Kidney tubule cell (primary cell): ENCODE measurements at places on chromosomes 4 and X.

DNA sequence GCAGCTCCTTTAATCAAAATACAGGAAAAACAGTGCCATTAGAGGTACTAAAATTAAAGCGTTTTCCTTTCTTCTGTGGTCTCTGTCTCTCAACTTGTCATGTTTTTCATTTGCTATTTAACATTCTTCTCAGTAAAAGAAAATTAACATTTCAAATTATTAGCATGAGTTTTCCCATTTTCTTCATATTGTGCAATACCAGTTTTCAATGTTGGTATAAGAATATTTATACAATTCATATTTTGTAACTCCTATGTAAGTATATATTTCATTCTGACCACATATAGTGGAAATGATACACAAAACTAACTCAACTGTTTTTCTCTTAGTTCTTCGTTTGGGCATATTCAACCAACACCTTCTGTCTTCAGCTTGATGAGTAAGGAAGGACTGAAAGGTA lies 308.3 kb downstream of the HS3ST1 start:
- no peak for DNase-seq

- no peak for DNase-seq
Observed at GRCh38 chr4:182453830-182454229, 210.6 kb downstream of the TENM3 start.

DNA sequence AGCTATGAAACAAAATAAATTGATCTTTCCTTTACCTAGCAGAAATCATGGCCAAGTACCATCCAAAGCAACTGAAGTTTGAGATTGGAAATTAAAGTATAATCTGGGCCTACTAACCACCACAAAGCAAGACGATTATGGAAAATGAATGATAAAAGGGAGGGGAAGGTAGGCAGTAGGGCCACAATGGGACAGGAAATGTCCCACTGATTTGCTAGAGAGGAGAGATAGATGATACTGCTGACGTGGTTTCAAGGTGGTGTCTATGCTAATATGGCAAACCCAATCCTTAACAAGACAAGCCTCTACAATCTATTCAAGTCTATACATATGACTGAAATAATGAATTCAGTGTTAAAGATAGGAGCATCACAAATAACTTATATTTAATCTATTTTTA lies 6.1 kb downstream of the TMPRSS11F start:
- DNase-seq = no peak

GRCh38 chrX:139506333-139506732 lies 24.2 kb upstream of the F9 start:
- no peak for DNase-seq

DNA sequence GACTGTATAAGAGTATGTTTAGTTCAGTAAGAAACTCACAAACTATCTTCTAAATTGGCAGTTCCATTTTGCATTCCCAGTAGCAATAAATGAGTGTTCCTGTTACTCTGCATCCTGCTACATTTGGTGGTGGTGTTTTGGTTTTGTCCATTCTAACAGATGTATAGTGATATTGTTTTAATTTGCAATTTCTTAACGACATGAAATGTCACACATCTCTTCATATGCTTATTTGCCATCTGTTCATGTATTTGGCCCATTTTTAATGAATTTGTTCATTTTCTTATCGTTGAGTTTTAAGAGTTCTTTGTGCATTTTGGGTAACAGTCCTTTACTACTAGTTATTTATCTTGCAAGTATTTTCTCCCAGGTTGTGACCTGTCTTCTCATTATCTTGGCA lies 232.2 kb downstream of the TMA16 start:
- no peak for DNase-seq

- no peak for DNase-seq
Observed at GRCh38 chr4:18203966-18204365, 182.4 kb upstream of the LCORL start.

- DNase-seq = no peak
Observed at GRCh38 chrX:153867139-153867538, 18.8 kb downstream of the L1CAM start.
